Left ventricle myocardium superior (tissue), 1 donor: ENCODE measurements at places on chromosomes 2 and 18. TPM values are rescaled to one million over a fixed set of nuclear protein-coding genes. Genes with fewer than 3 reads are reported as not detected.

Gene PMAIP1
- 0.20 TPM for total RNA-seq

Gene PTPRM
- total RNA-seq, result 100 TPM

Gene STARD6
- total RNA-seq, result not detected

Gene PIEZO2
- total RNA-seq, result 1.1 TPM

Gene LOXHD1
- 0.74 TPM for total RNA-seq

Gene CLHC1
- total RNA-seq, result 9.4 TPM

Gene CPS1
- 3.1 TPM for total RNA-seq

Gene LGALSL
- total RNA-seq, result 5.8 TPM

Gene ARL4C
- 1.5 TPM for total RNA-seq

Gene DPYSL5
- total RNA-seq, result not detected

Gene MALT1
- 11.8 TPM for total RNA-seq

Gene TUBA4B
- not detected for total RNA-seq

Gene PARD3B
- total RNA-seq, result 6.5 TPM

Gene ATP5F1A
- total RNA-seq, result 1,799 TPM
